ENCODE measurements at places on chromosomes 12 and 14. TPM values are rescaled to one million over a fixed set of nuclear protein-coding genes. Genes with fewer than 3 reads are reported as not detected.

Gene TROAP
- total RNA-seq, result 4.3 TPM

- peak; percentile 66 for DNase-seq
- no peaks in the 10 kb centered on the region for H3K4me1 ChIP-seq
- H3K27me3 ChIP-seq, result no peaks in the 10 kb centered on the region
Observed at GRCh38 chr14:50531595-50532501, 521 bp downstream of the MAP4K5 start.

Gene HOXC5
- total RNA-seq, result 3.9 TPM

DNA sequence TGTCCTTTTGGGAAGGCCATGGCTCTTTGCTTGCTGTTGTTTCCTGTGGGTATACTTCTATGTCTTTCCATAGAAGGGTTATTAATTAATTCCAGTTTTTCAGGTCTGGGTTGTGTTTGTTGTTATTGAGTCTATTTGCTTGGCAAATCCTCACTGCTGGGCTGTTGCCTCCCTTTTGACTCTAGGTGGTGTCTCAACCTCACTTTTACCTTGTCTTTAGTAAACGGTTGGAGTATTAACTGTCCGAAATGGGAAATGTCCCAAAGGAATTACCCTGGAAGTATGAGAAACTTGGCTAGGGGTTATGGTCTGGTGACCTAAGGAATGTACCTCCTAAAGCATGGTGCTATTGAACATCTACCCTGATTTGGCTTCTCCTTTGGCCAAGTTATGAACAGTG, 16.7 kb downstream of the PRH1 start:
- H3K36me3 ChIP-seq, result no peaks in the 10 kb centered on the region
- no peaks in the 10 kb centered on the region for H3K4me1 ChIP-seq
- no peak overlapping the region for H3K27ac ChIP-seq
- no peak overlapping the region for H3K4me3 ChIP-seq
- DNase-seq, result no peak
- H3K27me3 ChIP-seq, result no peaks in the 10 kb centered on the region

GRCh38 chr12:68350753-68351152, 18.6 kb upstream of the MDM1 start:
- no peak overlapping the region for H3K27ac ChIP-seq
- H3K4me3 ChIP-seq, result no peak overlapping the region
- no peaks in the 10 kb centered on the region for H3K27me3 ChIP-seq

Measured in aorta (tissue), 5 donors.